ENCODE measurements at places on chromosomes 11 and 22. TPM values are rescaled to one million over a fixed set of nuclear protein-coding genes. Genes with fewer than 3 reads are reported as not detected.

GRM5 gene
- not detected for total RNA-seq

TRIM49 gene
- not detected for total RNA-seq

GRCh38 chr22:50422046-50422445 is 52.8 kb downstream of the SBF1 start:
- H3K4me3 ChIP-seq = no peak overlapping the region
- peaks cover 3% of the 10 kb centered on the region for H3K36me3 ChIP-seq
- no peak overlapping the region for H3K27ac ChIP-seq
- no peaks in the 10 kb centered on the region for H3K4me1 ChIP-seq
- no peaks in the 10 kb centered on the region for H3K27me3 ChIP-seq

DNA sequence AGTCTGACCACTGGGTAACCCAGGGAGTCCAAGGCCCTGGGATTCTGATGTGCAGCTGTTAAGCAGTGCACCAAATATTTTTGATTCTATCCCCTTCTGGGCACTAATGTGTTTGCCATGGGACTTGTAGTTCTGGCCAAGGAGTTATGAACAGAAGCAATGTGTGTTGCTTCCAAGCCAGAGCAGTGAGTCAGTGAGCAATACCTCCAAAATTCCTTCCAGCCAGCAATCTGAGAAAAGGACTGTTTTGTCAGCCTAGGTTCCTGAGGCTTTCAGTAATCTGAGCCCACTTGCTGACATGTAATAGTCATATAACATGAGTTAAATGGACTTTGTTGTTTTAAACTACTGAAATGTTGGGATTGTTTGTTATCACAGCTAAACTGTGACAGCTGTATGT is 311.4 kb downstream of the NELL1 start:
- H3K36me3 ChIP-seq = no peaks in the 10 kb centered on the region
- no peaks in the 10 kb centered on the region for H3K4me1 ChIP-seq

DNA sequence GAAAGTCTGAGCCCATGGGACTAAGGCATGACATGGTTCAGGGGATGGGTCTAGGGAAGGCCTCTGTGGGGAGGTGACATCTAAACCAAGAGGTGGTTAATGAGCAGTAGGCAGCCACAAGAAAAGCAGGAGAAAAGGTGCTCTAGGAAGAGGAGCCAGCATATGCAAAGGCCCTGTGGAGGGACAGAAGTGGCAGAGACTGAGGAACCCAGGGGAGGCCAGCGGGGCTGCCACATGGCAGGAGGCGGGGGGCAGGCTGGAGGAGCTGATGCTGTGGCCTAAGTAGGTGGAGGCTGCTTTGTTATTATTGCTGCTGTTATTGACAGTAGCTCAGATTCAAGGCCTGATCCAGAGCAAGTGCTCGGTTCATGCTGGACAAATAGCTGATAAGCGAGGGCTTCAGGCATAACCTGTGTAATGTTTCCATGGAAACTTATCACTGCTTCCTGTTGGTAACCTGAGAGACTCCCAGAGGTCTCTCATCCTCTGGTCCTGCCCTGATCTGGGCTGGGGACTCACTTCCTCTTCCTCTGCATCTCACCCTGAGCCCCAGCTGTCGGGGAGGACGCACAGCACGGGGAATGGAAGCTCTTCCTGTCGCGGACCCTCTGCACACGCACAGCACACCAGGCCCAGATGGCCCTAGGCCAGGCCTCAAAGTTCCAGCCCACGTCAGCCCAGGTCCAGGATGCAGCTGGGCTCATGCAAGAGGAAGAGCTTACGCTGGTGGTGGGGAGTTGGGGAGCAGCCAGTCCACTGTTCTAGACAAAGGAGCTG is 75.2 kb upstream of the TP53I11 start:
- no peak overlapping the region for H3K4me3 ChIP-seq
- DNase-seq = peak; percentile 14
- H3K4me1 ChIP-seq = peaks cover 12% of the 10 kb centered on the region
- peak overlapping the region; percentile 65 for H3K27ac ChIP-seq

Measured in activated naive CD8-positive, alpha-beta T cell treated with anti-CD3 and anti-CD28 coated beads for 36 hours (primary cell).